Mesendoderm (in vitro differentiated cells): ENCODE measurements at places on chromosomes 13 and 19.
A peak's percentile ranks its signal among the peaks of the same experiment; 100 is the strongest.

DNA sequence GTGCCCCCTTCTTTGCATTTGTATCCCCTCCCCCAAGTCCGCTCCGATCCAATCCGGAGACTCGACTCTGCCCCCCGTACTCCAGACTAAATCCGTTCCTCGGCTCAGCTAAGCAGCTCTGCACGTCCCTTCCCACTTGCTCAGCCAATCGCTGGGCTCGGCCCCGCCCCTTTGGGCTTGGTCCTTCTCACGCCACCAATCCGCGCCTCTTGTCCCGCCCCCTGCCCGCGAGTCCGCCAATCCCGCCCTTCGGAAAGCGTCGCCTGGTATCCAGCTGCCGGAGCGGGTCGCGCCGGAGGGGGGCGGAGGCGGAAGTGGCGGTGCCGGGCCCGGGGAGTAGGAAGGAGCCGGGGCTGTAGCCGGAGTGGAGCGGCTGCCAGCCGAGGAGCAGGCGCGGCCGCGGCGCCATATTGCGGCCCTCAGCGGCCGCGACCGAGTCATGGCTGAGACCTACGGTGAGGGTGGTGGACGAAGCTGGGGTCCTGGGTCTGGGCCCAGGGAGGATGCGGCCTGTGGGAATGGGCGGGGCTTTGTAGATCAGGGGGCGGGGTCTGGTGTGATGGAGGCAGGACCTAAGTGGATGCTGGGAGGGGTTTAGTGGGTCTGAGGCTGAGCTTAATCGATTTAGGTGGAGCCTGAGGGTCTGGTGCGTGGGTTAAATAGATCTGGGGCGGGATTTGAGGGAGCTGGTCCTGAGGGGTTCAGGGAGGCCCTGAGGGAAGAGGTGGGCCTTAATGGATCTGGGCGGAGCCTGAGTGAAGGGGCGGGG, at the start of gene RAB4B:
RAB4B (plus strand) TSS at position 311 of the 769 bp plus-strand sequence; CDS start at position 440, 129 bp downstream.
- DNase-seq, result peak; percentile 100

GRCh38 chr19:19111967-19112580, 26.2 kb downstream of the TMEM161A start:
- no peak for DNase-seq

GRCh38 chr13:73462241-73462640, 403.4 kb downstream of the KLF5 start:
- no peak for DNase-seq

DNA sequence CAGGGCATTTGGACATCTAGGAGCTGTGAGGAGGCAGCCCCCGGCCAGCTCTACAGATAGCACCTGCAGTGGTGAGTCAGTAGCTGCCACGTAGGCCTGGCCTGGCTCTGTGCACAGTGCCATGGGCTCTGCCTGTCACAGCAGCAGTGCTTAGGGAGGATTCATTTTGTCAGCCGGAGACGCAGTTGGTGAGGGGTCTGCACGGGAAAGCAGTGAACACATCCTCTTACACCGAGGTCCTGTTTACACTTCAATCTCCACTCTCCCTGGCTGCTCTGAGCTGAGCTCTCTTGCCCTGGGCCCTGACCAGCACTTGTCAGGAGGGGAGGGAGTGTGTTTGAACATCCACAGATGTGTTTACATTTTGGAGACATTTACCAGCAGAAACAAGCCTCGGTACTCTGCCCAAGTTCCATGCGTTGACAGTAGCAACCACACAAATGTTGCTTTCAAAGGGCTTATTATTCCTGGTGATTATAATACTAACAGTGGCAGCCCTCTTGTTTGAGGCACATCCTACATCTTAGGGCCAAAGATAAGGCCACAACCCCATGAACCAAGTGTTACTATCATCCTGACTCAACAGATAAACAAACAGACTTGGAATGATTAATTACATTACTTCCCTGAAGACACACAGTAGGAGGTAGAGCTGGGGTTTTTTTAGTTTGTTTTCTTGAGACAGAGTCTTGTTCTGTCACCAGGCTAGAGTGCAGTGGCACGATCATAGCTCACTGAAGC, 148.9 kb downstream of the USP12 start:
- peak; percentile 46 for DNase-seq

DNA sequence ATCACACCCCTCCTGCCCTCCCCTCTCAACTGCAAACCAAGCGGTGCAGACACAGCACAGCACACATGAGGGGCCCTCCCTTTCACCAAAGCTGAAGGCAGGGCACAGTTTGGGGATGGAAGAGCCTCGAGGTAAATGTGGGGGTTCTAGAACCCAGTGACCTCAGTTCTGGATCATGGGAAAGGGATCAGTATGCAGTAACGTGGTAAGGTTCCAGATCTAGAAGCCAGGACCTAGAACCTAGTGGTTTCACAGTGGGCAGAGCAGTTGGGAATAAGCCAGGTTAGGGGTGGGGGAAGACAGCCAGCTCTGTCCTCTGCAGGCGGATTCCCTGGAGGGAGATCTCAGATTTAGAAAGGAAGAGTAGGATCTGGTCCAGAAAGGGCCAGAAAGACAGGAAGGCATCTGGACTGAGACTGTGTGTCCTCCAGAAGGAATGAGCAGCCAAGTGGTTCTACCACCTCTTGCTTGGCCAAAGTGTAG, 3.1 kb downstream of the FTL start:
- peak; percentile 48 for DNase-seq

- no peak for DNase-seq
Observed at GRCh38 chr13:111486331-111486730, 165.9 kb downstream of the TEX29 start.

DNA sequence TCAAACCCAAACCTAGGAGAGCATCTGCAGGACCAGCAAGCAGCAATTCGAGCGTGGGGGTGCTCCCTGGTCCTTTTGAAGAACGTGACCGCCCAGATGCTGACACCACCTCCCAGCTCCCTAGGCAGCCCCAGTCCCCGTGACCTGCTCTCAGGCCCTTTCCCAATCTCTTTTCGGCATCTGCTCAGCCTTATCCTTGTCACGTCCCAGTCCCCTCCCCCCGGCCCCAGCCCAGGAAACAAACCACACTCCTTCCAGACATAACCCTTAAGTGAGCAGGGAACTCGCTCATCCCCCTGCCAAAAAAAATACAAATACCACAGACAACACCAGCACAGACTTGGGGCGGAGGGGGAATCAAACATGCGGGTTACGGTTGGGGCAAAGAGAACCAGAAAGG, 3.3 kb downstream of the MLLT1 start:
- DNase-seq, result peak; percentile 57

DNA sequence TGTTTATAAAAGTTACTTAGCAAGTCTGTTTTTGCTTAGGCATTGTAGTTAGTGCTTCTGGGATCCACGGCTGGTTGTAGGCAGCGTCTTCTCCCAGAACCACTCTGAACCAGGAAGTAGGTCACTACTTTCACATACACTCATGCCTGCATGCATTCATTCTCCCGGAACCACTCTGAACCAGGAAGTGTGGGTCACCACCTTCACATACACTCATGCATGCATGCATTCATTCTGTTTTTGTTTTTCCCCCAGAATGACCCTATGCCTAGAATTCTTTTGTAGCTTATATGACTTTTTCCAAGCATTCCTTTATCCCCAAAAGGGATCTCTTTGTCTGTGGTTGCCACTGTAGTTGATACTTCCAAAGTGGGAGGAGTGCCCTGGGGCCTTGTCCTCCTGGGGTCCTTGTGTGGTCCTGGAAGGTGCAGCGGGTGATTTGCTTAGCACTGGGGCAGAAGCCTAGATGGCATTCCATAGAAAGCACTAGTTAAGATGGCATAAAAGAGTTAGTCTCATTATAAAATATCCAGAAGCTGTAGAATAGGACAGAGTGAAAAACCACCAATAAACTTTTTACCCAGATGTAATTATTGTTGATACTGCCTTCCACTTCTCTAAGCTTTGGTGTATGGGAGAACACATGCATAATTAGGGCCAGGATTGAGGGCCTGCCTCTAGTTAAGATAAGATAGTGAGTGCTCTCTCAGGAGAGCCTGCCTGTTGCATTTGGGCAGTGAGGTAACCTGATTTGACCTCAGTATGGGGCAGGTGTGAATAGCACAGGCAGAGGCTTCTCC, 68.6 kb upstream of the TEX29 start:
- DNase-seq, result peak; percentile 80

DNA sequence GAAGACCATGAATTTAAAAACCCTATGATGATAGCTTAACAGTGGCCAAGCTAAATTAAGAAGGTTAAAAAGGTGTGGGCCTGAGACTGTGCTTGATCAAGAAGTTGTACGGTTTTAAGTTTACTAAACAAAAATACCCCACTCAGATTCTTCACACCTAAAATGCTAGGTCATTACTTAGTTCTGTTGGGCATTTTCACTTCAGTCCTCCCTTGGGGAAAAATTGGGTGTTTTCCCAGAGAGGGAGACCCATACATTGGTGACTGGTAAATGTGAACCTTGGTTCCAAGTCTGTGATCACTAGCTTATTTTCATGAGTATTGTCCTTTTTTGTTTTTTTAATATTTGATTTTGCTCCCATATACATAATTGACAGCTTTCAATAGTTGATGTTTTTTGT, 44.4 kb downstream of the MTUS2 start:
- DNase-seq, result no peak

DNA sequence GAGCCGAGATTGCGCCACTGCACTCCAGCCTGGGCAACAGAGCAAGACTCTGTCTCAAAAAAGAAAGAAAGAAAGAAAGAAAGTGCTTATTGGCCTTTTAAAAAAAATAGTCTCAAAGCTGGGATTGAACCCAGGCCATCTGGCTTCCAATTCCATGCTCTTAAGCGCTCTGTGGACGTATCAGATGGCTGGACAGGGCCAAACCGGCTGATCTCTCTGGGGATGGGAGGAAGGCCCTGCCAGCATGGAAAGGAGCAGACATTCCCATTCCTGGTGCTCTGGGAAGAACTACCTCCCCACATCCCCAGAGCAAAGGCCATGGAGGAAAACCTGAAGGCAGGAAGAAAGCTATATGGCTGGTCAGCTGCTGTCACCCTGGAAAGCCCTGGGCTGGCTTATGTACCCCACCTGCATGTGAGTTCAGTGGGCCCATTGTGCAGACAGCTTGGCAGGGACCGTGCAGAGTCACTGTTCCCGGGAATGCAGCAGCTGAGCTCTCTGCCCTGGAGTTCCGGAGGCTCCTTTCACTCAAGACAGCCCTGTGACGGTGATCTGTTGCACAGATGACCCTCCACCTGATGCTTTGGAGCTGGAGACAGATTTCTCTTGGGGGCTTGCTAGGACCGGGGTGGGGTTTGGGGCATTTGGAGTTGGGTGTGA, 84.3 kb downstream of the SIPA1L3 start:
- DNase-seq, result no peak

DNA sequence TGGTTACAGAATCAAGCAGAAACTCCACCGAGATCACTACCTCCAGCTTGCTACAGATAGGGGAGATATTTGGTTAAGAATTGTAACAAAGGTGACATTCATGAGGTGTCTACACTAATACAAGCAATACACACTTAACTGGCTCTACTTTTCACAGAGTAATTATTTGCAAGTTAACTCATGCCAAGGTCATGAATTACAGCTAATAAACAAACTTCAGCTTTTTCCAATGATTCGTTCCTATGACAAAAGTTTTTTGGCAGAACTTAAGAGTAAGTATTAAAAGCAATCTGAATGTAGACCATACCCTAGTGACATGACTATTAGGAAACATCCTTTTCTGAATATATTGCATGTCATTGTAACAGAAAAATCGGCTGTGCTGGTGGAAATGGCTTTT, 72.1 kb downstream of the LHFPL6 start:
- no peak for DNase-seq

- peak; percentile 25 for DNase-seq
Observed at GRCh38 chr13:93726173-93726957, 499.8 kb downstream of the GPC6 start.

GRCh38 chr13:20332361-20333096, 100.4 kb upstream of the GJB6 start:
- DNase-seq, result peak; percentile 61

GRCh38 chr19:46529622-46530451, 34.2 kb upstream of the PNMA8B start:
- peak; percentile 72 for DNase-seq

GRCh38 chr19:42132851-42133528, 744 bp upstream of the POU2F2 start:
- peak; percentile 77 for DNase-seq

- no peak for DNase-seq
Observed at GRCh38 chr13:30972888-30973377, 40.5 kb downstream of the TEX26 start.

DNA sequence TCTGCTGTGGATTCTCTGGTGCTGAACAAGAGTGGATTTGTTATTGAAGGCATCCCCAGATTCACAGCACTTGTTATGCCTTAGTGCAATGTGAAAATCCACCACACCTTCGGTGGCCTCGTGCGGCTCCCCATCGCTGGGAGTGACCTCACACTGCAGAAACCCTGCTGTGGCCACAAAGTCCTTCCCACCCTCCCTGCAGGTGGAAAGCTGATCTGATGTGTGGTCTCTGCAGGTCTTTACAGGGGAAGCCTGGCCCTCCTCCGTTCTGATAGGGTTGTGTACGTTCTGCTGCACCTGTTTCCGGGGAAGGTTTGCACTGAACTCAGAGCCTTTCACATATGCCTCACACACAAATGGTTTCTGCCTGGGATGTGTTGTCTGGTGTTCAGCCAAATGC, 5.0 kb downstream of the ZNF792 start:
- no peak for DNase-seq

DNA sequence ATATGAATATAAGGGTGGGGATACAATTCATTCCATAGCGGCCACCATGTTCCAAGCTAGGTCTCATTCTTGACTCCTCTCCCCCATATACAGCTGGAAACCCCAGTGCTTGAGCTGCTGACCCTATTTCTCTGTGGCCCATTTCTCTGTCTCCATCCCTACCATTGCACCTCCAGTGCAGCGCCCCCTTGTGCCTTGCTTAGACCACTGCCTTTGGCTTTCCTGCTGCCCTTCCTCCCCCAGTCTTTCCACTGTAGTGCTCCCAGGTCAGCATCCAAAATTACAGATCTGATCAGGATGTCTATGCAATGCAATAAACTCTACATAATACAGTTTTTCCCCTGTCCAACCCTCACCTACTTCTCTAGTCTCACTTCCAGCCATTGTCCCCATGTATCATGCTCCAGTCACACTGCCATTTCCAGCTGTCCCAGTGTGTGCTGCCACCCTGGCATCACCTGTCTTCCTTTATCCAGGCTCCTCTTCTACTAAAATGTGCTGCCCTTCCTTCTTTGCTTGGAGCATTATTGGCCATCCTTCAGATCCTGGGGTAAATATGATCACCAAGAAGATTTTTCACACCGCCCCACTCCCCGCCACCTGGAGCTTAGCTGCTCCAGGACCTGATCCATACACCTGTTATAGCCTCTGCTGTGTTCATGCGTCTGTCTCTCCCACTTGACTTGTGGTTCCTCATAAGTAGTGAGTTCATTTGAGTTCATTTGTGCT, 199.4 kb upstream of the IPO5 start:
- peak; percentile 34 for DNase-seq

DNA sequence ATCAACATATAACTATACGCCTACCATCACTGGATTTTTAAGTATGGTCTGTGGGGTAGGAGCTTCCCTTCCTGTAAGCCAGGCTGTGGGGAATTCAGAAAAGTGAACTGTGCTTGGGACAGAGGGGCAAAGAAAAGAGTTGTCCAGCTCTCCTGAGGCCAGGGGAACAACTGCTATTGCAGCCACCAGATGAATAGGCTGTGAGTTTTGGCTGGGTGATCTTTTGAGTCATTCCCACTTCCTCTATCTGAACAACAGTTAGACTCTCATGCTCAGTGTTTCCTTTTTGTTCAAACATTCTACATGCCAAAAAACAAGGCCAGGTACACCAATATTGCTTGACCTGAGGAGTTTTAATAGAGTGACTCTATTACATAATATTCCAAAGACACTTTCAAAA, 426.2 kb upstream of the DACH1 start:
- no peak for DNase-seq
